Panc1 (cell line): ENCODE measurements at places on chromosomes 1 and 21. TPM values are rescaled to one million over a fixed set of nuclear protein-coding genes. Genes with fewer than 3 reads are reported as not detected.

The PCP4 gene
- not detected for total RNA-seq

The SPATA17 gene
- total RNA-seq, result 0.51 TPM

The RHBG gene
- total RNA-seq, result 0.28 TPM

The HSD3B2 gene
- 1.2 TPM for total RNA-seq

The REN gene
- total RNA-seq, result not detected

DNA sequence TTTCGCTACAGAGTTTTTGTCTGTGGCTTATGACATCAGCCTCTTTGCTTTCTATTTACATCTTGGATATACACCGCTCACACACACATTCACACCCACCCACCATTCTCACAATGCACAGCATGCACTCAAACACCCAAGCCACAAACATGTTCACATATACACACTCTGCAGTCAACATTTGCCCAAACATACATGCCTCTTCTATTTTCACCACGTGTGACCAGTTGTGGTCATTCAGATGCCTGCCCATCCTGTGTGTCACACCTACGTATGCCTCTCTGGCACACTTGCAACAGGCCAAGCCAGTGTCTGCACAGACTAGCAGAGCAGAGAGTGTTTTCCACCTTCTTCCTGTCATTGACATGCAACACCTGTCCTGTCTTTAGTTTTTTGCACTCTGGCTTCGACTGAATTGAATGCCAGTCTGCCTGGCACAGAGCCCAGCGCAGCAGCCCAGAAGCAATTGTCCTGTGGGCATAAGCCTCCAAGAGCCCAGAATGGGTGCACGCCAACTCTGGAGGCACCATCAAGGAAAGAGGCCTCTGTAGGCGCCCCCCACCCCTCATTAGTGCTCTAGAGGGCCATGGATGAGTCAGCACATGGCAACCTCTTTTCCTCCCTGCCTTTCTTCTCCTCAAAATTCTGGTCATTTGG is 37.7 kb upstream of the LRRN2 start:
- no peak for DNase-seq

- no peak for DNase-seq
Measured at GRCh38 chr1:178528953-178529335, 16.0 kb downstream of the TEX35 start.

GRCh38 chr1:240804475-240804874 is 192.5 kb upstream of the GREM2 start:
- no peak for DNase-seq

DNA sequence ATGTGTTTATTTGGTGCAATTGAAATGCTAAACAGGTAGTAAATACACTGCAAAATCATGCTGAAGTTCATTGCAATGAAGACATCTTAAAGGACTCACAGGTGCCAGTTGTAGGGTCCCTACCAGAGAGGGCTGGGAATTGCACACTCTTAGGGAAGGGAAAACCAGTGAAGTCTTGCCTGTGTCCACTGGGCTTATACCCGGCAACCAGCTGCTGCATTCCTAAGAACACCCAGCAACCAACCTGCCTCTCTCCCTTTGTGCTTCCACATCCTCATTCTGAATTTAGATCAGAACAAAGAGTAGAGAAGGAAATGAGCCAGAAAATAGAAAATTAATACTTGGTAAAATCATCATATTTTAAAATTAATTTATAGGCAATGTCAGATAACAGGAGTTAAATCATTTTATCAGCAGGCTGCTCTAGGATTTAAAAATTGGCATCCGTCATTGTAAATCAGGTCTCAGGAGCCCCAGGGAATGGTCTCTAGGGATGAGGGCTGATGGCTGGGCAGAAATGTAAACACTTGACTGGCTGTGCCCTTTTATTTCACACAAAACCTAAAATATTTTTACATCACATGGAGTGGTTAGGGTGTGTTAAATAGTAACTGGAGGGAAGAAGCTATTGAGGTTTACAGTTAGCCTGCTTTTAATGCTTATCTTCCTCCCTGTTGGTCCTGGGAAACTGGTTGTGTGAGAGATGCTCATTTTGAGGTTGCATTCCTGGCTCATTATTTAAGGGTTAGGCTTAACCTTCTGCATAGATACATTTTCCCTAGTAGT is 31.3 kb downstream of the PTGFRN start:
- no peak for DNase-seq

- no peak for DNase-seq
Measured at GRCh38 chr1:5324883-5325282, 667.3 kb downstream of the NPHP4 start.

DNA sequence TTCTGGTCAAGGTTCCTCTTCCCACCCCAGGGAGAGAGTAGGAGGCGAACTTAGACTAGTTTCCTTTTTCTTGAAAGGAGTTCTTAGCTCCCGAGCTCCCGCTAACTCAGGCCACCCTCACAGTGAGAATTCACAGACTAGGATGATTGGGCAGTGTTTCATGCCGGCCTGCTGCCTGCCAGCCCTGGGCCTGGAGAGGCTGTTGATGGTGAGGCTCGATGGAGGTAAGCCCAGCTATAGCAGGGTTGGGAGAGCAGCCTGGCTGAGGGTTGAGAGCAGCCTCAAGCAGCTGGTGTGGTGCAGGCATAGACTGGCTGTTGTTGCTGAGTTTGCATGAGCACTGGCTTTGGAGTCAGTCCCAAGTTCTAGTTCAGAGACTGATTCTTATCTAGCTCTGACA is 274.4 kb downstream of the MATN1 start:
- DNase-seq, result no peak

DNA sequence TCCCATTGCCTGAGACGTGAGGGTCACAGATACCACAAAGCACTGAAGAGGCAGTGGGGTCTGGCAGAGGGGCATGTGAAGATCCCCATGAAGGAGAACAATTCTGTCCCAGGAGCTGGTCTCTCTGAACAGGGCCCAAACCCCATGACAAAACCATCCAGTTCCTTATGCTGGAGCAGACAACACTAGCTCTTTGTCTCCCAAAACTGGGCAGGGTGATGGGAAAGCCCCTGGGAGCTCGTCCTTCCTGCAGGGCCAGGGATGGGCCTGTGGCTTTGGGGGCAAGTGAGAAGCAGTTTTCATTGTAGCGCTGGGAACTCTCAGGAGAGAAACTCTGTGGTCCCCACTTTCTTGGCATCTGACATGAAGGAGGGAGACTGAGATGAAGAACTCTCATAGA is 8.8 kb downstream of the ETV3L start:
- DNase-seq, result no peak

- DNase-seq, result no peak
Measured at GRCh38 chr1:167130829-167131510, 37.1 kb downstream of the STYXL2 start.

GRCh38 chr21:36073181-36073580 is 3.4 kb downstream of the CBR1 start:
- DNase-seq, result no peak

DNA sequence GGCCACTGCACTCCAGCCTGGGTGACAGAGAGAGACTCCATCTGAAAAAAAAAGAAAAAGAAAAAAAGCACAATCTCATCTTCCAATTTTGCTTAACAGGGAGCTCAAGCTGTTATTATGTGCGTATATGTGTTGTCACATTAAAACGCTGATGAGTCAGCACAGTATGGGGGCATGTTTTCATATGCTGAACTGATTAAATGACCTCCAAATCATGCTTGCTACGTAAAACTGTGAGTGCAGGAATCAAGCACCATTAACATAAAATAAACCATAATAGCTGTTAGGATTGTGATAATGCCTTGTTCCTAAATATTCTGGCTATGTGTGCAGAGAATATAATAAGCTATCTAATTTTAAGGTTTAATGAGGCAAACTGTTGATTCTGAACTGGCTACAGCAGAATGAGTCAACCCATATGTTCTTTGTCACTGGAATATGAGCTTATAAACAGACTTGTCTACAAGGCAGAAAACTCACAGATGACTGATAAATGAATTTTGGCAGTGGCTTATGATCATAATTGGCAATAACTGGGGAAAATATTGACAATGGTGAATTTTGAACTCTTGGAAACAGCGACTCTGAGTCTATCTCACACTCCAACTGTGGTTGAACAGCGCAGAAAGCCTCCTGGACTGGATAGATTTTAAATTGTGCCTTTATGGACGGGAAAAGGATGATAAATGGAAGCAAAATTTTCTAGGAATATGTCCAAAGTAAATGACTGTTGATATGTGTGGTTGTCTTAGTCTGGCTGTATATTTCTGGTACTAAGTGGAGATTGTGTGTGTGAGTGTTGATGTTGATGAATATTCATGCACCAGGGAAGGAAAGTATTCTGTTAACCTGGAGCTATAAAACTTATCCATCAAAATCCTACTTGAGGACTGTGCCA is 75.5 kb downstream of the VCAM1 start:
- no peak for DNase-seq

- no peak for DNase-seq
Measured at GRCh38 chr21:44713846-44714245, 2.5 kb upstream of the TSPEAR start.
